Activated CD8-positive, alpha-beta T cell treated with anti-CD3 and anti-CD28 coated beads, Interleukin-2, amount 10 ng/mL, durations not matched to agents 7 days and 5 days (primary cell): ENCODE measurements at places on chromosomes 16 and 17. TPM values are rescaled to one million over a fixed set of nuclear protein-coding genes. Genes with fewer than 3 reads are reported as not detected.

The CCDC200 gene
- not detected for total RNA-seq

The SRCIN1 gene
- not detected for total RNA-seq

The PIGW gene
- 11.7 TPM for total RNA-seq

The KRTAP1-3 gene
- not detected for total RNA-seq

DNA sequence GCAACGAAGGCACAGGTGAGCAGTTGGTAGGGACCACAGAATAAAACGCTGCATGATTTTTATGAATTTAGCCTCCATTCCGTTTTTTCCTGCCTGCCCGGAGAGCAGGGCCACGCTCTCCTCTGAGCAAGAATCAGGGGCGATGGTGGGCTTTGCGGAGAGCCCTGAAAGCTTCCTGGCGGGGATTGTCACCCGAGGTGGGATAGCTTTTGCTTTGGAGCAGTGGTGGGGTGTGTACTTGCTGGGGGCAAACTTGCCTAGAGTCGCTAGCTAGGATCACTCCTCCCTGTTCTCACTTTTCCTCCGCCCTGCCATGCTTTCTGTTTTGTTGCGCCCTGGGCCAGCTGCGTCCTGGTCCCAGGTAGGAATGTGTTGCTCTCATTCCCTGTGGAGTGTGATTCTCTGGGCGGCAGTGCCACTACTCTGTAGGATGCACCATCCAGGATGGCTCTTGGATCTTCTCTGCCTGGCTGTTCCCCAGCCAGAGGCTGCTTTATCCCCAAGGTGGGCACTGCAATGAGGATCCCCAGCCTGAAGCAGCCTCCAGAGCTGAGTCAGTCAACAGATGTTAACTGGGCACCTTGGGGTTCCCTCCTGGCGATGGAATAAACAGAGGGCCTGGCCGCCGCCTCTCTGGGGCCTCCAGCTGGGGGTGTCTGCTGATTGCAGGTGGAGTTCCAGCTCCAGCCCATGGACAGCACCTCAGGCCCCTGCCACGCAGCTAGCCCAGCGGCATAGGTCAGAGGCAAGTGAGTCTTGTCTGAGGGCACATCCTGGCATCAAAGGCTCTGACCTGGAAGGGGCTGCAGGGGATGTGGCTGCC lies 360.9 kb upstream of the TNRC6C start:
- H3K27me3 ChIP-seq = peaks cover 50% of the 10 kb centered on the region
- H3K4me3 ChIP-seq = no peak overlapping the region
- H3K36me3 ChIP-seq = no peaks in the 10 kb centered on the region
- no peak for DNase-seq

DNA sequence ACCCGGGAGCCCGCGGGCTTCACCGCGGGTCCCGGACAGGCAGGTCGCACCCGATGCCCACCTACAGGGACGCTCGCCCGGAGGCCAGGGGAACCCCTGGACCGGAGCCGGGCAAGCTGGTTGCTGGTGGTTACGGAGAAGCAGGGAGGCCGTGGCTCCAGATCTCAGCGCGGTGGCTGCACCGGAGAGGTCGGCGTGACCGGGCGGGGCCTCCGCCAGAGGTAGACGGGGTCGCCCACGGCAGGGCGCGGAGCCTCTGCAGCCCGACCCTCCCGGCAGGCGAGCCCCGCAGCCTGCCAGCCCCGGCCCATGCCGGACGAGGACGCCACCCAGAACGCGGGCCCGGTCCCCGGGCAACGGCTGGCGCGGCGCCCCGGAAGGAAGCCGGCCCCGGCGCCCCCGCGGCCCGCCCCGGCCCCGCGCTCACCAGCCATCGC lies 341 bp downstream of the PCYT2 start:
- H3K27ac ChIP-seq = no peak overlapping the region
- H3K36me3 ChIP-seq = peaks cover 42% of the 10 kb centered on the region
- DNase-seq = peak; percentile 43
- peaks cover 15% of the 10 kb centered on the region for H3K4me1 ChIP-seq

- no peaks in the 10 kb centered on the region for H3K4me1 ChIP-seq
- no peak overlapping the region for H3K4me3 ChIP-seq
- H3K36me3 ChIP-seq = no peaks in the 10 kb centered on the region
- no peaks in the 10 kb centered on the region for H3K27me3 ChIP-seq
These were observed 18.8 kb downstream of the LGALS3BP start for GRCh38 chr17:78960928-78961327.

DNA sequence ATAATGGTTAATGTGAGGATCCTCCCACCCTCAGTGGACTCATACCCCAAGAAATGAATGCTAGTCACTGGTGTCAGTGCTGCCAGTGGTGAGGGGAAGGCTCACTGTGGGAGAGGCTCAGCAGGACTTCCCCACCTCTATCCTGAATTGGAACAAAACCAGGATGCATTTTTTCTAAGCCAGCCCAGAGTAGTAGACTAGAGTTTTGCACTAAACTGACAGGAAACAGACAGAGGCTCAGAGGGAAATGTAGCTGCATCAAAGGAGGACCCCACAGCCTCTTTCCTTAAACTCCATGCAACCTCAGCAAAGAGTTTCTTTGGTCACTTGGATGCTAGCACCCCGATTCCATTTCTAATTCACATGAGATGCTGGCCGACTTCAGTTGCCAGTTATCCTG lies 10.7 kb upstream of the SKAP1 start:
- no peaks in the 10 kb centered on the region for H3K27me3 ChIP-seq
- no peak for DNase-seq
- H3K4me3 ChIP-seq = peak overlapping the region; percentile 69
- H3K27ac ChIP-seq = peak overlapping the region; percentile 93

GRCh38 chr17:76772842-76773525 lies 35.1 kb downstream of the MFSD11 start:
- peaks cover 26% of the 10 kb centered on the region for H3K4me1 ChIP-seq
- peak overlapping the region; percentile 73 for H3K4me3 ChIP-seq
- peaks cover 49% of the 10 kb centered on the region for H3K36me3 ChIP-seq
- DNase-seq = peak; percentile 58
- no peaks in the 10 kb centered on the region for H3K27me3 ChIP-seq

- H3K4me1 ChIP-seq = no peaks in the 10 kb centered on the region
- peaks cover 3% of the 10 kb centered on the region for H3K27me3 ChIP-seq
- no peak overlapping the region for H3K4me3 ChIP-seq
- DNase-seq = no peak
These were observed 36.2 kb upstream of the PPM1D start for GRCh38 chr17:60563743-60564142.

GRCh38 chr17:60390925-60391470 lies 935 bp downstream of the USP32 start:
- H3K27ac ChIP-seq = peak overlapping the region; percentile 99
- H3K4me3 ChIP-seq = peak overlapping the region; percentile 94
- peaks cover 44% of the 10 kb centered on the region for H3K4me1 ChIP-seq
- H3K36me3 ChIP-seq = peaks cover 12% of the 10 kb centered on the region
- DNase-seq = peak; percentile 43
- no peaks in the 10 kb centered on the region for H3K27me3 ChIP-seq

- H3K27ac ChIP-seq = no peak overlapping the region
- H3K27me3 ChIP-seq = peaks cover 11% of the 10 kb centered on the region
- H3K4me3 ChIP-seq = no peak overlapping the region
- peaks cover 16% of the 10 kb centered on the region for H3K36me3 ChIP-seq
These were observed 8.8 kb downstream of the ANKRD40CL start for GRCh38 chr17:50758524-50758923.
